HuH-7 (cell line): ENCODE measurements at places on chromosomes 1 and 21.

- DNase-seq = no peak
Measured at GRCh38 chr21:43781846-43782245, 5.7 kb upstream of the CSTB start.

DNA sequence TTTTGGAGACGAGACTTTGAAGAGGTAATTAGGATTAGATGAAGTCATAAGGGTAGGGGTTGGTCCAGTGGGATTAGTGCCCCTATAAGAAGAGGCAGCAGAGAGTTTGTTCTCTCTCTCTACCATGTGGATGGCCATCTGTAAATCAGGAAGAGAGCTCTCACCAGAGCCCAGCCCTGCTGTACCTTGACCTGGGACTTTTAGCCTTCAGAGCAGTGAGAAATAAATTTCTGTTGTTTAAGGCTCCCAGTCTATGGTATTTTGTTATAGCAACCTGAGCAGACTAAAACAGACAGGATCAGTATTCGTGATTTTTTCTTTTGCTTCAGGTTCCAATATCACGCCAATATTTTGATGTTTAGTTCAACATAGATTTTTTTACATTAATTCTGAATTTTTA lies 30.0 kb downstream of the TBX15 start:
- DNase-seq = no peak

- DNase-seq = no peak
Measured at GRCh38 chr1:168427051-168427450, 116.7 kb downstream of the XCL2 start.

- DNase-seq = no peak
Measured at GRCh38 chr1:185517808-185518419, 200.9 kb upstream of the IVNS1ABP start.

GRCh38 chr1:204295671-204296070 lies 64.1 kb downstream of the PLEKHA6 start:
- peak; percentile 53 for DNase-seq

- DNase-seq = no peak
Measured at GRCh38 chr1:247913786-247914185, 6.3 kb upstream of the OR2T8 start.

DNA sequence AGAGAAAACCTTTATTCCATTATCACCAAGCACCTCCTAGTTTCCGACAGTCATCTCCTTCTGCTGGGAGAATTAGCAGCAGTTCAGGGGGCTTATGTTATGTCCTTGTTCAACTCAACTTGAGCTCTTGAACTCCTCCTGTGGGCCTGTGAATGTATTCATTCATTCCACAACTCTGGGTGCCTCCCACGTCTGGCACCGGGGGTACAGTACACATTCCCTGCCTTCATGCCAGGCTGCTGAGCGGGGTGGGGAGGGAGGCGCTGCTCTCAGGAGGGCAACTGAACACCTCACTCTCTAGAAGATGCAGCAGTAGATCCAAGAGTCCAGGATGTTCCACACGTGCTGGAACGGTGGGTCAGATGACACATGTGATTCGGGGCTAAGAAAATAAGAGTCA lies 4.3 kb upstream of the MX2 start:
- DNase-seq = no peak

DNA sequence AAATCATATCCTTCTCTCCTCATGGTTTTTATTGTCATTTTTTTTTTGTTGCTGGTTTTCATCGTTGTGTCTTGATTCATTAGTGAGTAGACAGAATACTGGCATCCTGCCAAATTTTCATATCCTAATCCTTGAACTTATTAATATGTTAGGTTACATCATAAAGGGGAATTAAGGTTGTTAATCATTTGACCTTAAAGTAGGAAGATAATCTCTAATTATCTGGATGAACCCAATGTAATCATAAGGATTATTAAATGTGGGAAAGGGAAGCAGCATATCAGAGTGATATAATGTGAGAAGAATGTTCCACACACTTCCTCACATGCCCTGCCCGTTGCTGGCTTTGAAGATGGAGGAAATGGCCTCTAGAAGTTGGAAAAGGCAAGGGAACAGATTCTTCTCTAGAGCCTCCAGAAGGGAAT lies 299.7 kb downstream of the HMCN1 start:
- no peak for DNase-seq

DNA sequence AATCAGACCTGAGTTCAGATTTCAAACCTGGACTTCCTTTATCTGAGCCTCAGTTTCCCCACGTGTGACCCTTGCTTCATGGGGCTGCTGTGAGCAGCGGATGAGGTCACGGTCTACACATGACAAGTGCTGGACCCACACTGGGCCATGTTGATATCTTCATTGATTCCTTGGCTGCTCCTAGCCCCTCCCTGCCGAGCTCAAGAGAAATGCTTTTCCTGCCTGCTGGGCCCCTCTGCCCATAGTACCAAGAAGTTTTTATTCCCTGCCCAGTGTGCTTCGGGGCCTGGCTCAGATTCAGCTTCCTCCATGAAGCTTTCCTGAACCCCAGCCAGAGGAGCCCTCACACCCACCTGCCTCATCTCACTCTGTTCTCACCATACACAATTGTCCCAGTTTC lies 181.6 kb downstream of the PTPRU start:
- DNase-seq = no peak

- no peak for DNase-seq
Measured at GRCh38 chr1:24470592-24470991, 32.0 kb upstream of the RCAN3 start.

GRCh38 chr1:22739648-22740385 lies 29.2 kb downstream of the EPHB2 start:
- no peak for DNase-seq

GRCh38 chr1:108605633-108606032 lies 45.7 kb downstream of the EEIG2 start:
- no peak for DNase-seq

GRCh38 chr1:232435729-232436128 lies 194.2 kb downstream of the SIPA1L2 start:
- no peak for DNase-seq

DNA sequence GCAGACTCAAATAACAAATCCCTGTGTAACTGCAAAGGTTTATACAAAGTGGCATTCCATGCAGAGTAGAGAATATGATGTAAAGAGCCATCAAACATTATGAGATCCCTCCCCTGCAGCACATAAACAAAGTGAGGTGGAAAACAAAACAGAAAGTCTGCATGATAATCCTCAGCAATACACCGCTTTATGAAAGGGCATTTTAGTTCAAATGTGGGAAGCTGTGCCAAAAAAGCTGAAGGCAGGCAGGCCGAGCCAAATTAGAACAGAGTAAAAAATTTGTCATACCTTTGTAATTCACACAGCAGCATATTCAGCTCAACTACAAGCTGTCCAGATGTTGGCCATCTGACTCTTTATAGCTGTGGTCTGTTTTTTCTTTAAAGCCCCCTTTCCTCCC lies 113.5 kb downstream of the LHX9 start:
- DNase-seq = no peak

GRCh38 chr1:181390410-181391077 lies 92.8 kb upstream of the CACNA1E start:
- no peak for DNase-seq

DNA sequence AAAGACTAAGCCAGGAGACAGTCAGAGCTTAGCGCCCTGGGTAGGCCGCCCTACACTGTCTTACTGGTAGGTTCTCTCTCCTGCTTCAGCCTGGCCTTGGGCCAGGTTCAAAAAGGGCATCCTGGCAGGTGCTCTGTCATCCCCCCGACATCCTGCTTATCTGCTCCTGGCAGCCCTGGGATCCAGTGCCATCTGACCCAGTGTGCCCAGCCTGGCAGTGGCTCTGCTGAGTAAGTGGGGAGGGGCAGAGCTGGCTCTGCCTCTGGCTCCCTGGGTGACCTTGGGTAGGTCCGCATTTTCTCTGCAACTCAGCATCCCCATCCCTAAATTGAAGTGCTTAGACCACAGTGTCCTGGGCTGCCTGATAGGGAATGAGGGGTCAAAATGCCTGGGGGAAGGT lies 549.9 kb downstream of the PTPRU start:
- no peak for DNase-seq

- no peak for DNase-seq
Measured at GRCh38 chr1:76613886-76614285, 253.4 kb upstream of the ST6GALNAC5 start.

DNA sequence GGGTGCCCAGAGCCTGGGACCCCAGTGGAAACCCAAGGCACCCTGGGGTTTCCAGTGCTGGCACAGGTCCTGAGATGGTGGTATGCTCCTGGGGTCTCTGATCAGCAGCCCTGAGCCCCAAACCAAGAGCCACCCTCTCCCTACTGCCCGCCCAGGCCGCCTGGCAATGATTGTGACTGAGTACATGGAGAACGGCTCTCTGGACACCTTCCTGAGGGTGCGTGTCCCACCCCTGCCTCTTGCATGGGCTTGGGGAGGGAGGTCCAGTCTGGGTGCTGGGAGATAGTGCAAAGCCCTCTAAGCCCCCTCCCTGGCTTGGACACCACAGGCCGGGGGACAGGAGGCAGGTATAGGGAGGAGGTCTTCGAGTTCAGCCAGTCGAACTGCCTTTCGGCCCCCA lies 34.7 kb downstream of the EPHA8 start:
- no peak for DNase-seq

GRCh38 chr1:193524021-193524420 lies 337.6 kb upstream of the B3GALT2 start:
- no peak for DNase-seq

- no peak for DNase-seq
Measured at GRCh38 chr1:175870217-175870616, 126.8 kb upstream of the TNR start.

DNA sequence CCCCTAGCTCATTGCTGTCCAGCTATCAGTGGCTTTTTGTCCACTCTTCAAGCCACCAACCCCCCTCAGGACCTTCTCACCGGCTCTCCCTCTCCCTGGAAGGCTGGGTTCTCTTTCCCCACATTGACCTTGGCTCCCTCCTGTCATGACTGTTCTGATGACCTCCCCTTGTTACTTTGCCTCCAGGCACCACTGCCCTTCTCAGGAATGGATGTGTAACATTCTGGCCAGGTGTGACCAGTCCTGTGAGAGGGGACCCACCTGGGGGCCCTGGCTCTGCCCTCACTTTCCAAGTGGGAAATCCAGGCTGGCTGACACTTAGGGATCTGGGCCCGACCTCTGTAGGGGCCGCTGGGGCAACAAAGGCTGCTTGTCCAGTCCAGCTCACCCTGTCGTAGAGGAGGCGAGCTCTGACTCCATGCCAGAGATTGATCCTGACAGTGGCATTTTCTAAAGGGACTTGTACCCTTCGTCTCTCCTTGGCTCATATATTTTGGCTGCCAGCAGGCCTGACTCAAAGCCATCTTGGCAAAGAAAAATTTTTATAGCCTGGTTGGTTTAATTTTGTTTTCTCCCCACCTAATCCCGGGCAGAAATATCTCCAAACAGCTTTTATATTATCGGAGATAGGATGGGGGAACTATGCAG lies 37.9 kb upstream of the USP24 start:
- DNase-seq = no peak

- DNase-seq = no peak
Measured at GRCh38 chr1:222627232-222627631, 9.3 kb downstream of the MIA3 start.

DNA sequence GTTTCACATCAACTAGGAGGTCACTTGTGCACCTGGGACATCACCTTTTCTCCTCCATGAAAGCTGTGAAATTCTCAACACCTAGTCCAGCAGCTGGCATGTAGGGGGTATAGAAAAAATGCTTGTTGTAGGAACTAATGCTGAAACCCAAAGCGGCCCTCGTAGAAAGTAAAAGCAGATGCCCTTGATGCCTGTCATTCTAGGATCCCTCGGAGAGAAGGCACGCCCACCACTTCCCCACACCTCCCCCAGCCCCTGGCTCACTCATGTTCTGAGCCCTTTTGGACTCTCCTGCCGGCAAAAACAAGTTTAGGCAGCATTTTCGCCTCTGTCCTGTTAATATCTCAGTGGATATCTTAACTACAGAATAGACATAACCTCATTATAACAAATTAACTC lies 36.5 kb downstream of the RIPK4 start:
- DNase-seq = no peak

DNA sequence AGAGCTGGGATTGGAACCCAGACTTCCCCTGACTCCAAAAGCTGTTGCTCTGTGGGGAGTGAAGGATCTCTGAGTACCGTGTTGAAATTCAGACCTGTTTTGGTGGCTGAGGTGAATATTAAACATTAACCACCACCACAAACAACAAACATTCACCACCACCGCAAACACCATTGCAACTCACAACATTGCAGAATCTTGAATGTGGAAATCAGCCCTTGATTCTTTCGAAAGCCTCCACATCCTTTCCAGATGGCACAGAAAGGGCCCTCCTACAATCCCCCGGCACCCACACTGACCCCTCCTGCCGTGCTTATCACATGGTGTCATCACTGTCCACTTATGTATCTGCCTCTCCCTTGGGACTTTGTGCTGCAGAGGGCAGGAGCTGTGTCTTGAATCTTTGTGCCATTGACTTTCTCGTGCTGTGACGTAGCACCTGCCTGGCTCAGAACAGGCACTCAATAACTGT lies 1.4 kb downstream of the CDA start:
- DNase-seq = no peak

- no peak for DNase-seq
Measured at GRCh38 chr1:30696831-30697230, 26.6 kb downstream of the MATN1 start.

GRCh38 chr21:27464648-27465047 lies 497.8 kb upstream of the ADAMTS5 start:
- no peak for DNase-seq

DNA sequence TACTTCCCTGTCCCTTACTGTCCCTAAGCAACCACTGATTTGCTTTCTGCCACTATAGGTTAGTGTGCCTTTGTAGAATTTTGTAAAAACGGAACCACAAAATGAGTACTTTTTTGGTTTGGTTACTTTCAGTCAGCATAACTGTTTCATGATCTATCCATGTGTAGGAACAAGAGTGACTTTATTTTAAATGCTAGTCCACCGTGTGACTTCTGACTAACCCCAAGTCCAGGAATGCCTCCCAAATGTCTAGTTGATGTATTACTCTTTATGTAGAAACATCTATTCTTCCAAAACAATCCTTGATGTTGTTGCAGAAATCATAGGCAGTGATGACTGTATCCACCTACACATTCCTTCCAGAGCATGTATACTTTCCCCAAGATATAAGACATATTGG lies 21.3 kb downstream of the ATPAF1 start:
- DNase-seq = no peak

GRCh38 chr1:52855584-52855983 lies 13.0 kb downstream of the ZYG11A start:
- no peak for DNase-seq

GRCh38 chr1:234725177-234726132 lies 115.5 kb upstream of the IRF2BP2 start:
- DNase-seq = no peak

GRCh38 chr1:155277902-155278688 lies 832 bp downstream of the HCN3 start:
- DNase-seq = peak; percentile 92

DNA sequence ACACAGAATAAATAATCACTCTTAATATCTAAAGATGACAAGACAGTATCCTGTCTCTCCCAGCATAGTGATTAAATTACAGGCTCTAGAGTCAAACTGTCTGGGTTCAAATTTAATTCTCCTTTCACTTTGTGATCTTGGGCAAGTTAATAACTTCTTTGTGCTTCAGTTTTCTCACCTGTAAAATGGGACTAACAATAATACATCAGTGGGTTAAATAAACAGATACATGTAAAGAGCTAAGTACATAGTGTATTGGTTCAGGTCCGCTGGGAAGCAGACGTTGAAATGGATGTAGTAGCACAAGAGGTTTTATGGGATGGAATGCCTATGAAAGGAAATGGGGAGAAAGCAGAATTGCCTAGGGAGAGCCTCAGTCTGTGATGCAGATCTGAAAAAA lies 10.7 kb downstream of the ZFYVE9 start:
- no peak for DNase-seq

- peak; percentile 76 for DNase-seq
Measured at GRCh38 chr1:29703596-29704370, 467.5 kb downstream of the PTPRU start.
